ENCODE measurements at places on chromosomes 1 and 21.

DNA sequence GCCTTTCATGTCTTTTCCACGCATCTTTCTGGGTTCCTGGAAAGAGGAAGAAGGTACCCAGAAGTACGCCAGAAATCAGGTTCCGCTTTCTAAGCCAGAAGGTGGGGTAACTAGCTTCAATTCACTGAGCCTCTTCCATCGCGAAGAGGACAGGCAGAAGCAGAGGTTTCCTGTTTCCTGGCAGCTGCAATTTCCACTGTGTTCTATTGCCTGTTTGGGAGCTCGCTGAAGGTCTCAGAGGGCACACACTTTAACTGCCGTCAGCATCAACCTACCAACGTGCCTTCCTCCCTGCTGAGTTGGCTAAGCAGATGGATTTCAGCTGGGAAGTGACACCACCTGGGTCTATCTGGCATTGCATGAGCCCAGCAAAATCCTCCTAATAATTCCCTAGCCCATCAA is 10.0 kb downstream of the NCF2 start:
- DNase-seq, result no peak

- no peak for DNase-seq
These were observed 199.7 kb upstream of the ADGRL2 start for GRCh38 chr1:81600878-81601622.

DNA sequence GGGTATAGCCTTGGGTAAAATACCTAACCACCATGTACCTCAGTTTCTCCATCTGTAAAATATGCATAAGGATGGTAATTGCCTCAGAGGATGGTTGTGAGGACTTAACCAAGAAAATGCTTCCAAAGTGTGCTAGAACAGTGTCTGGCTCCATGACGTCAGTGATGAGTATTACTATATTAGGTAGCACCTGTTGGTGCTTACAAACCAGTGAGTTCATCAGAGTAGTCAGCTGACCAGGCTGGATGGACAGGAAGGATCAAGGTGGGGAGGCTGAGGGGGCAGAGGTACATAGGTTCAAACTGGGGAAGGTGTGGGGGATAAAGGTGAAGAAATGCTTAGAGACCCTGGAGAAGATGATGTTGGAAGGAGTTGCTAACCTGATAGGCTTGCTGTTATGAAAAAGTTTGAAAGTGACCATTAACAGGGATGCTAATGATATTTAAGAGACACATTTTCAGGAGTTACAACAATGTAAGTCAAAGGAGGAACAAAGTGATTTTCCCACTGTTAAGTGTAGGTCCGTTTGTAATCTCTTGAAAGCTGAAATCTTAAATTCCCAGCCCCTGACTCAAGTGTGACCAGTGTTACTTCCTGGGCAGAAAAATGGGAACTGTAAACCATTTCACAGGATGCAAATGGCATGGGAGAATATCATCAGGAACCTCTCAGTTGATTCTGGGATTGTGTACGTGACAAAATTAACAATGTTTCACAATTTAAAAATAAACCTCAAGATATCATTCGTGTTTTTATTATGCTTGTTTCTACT is 4.4 kb downstream of the NTPCR start:
- DNase-seq, result no peak

GRCh38 chr1:162028726-162029125 is 5.1 kb upstream of the OLFML2B start:
- DNase-seq, result no peak

GRCh38 chr21:45460611-45461368 is 55.8 kb downstream of the COL18A1 start:
- no peak for DNase-seq

GRCh38 chr1:3522112-3522511 is 67.6 kb downstream of the ARHGEF16 start:
- DNase-seq, result no peak

GRCh38 chr1:237528545-237528944 is 362.2 kb downstream of the ZP4 start:
- DNase-seq, result no peak

DNA sequence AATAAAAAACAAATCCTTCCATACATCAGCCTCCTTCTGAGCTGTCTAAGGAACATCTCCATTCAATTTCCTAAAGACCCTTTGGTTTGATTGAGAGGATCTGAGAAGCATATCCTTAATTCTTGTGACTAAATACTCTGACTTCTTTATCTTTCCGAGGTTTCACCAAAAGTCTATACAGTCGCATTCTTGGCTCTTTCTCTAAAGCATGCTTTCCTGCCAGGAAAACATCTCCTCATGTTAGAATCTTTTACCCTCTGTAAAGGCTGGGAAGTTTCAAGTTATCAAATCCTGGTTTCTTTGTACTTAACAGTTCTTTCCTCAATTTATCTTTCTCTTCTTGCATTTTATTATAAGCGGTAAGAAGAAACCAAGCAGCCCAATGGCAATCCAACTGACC is 630.4 kb downstream of the PTPRC start:
- no peak for DNase-seq

DNA sequence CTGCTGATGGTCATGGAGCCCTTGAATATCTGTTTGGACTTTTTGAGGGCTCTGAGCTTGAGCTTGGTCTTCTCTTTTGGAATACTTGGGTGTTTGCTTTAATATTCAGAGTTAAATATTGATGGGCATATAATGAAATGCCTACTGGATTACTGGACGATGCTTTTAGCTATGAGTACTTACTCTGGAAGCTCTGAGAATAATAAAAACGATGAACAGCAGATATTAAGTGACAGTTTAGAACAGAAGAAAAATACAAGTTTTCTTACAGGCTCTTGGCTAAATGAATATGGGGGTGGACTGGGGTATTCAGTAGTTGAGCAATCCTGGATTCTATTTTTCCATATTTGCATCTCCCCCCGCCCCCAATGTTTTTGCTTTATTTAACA is 20.7 kb downstream of the GALNT2 start:
- DNase-seq, result no peak

DNA sequence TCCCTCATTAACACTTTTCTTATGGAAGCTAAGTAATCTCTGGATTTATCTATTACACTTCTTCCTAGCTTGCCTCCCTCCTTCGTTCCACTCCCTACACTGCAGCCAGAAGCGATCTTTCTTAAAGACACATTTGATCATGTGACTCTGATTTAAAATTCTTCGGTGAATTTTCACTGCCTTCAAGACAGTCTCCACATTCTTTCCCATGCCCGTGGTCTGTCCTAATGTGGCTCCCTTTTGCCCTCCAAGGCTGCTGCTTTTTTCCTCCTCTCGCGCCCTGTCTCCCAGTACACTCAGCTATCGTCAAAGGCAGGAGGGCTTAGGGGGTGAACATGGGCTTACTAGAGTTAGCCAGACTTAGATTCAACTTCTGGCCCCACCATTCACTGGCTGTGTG is 64.4 kb downstream of the SDCCAG8 start:
- no peak for DNase-seq

GRCh38 chr1:152244576-152245273 is 20.7 kb upstream of the HRNR start:
- no peak for DNase-seq

DNA sequence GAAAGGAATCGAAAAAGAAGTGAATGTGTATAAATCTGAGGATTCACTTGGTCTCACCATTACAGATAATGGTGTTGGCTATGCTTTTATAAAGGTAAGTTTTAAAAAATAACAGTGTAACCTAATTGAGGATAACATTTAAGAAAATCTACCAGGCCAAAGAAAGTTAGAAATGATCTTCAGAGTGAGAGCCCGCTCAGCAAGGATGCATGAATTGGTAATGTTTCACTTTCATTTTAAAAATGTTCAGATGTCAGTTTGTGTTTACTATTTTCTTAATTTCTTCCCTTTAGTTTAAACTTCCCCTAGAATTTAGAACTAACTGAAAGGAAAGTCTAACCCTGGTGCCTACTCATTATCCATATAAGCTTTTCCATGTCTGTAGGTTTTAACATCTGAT is 35.0 kb downstream of the GIPC2 start:
- no peak for DNase-seq

DNA sequence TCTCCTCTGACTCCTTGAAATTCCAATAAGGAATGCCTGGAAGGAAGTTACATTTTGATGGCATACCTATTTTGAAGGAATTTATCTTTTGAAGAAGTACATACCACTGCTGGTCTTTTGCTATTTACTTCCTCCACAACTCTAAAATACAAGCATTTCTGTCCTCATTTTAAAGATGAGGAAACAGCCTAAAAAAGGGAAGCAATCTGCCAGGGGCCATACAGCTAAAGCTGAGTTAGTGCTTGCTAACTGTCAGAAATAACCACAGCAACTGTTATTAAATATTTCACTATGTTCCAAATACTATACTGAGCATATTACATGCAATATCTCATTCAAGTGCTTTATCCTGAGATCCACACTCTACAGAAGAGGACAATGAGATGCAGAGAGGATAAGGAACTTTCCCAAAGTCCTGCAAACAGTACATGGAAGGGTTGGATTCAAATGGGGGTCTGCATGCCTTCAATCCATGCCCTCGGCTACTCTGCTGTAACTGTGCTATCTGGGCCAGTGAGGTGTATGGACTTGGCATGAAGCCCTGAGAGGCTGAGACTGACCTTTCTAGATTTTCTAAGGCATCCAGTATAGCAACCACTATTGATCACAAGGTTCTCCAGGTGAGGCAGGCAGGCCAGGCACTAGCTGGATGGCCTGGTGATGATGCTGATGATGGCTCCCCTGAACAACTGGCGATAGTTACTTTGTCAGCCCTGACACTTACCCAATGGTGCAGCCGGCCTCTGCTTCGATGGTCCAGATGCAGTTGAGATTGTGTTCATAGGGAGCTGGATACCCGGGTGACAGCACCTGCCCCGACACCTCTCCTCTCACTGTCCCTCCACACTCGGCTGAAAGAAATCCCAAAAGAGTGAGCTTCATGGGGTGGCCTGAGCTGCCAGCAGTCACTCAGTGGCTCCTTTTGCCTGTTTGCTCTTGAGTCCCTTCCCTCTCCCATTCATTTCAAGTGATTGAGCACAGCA is 171.4 kb upstream of the HMGB4 start:
- no peak for DNase-seq

DNA sequence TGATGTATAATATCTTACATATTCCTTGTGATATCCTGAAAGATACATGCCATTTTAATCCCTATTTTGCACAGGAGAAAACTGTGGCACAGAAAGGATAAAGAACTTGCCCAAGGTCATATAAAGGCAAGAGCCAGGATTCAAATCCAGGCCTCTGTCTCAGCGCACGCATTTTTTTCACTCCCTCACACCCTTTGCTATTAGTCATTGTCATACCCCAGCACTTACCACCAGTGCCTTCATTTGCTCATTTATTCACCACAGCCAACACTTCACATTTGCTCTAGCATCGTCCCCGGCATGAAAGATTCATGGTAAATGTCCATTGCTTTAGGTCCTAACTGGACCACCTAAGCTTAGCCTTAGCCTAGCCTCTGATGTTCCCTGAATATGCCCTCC is 14.2 kb downstream of the ALX3 start:
- DNase-seq, result no peak

GRCh38 chr1:92691925-92692324 is 93.0 kb downstream of the EVI5 start:
- no peak for DNase-seq

GRCh38 chr21:38350684-38351083 is 93.9 kb downstream of the KCNJ15 start:
- no peak for DNase-seq

- DNase-seq, result no peak
These were observed 430 bp downstream of the RBM15 start for GRCh38 chr1:110339407-110340206.

DNA sequence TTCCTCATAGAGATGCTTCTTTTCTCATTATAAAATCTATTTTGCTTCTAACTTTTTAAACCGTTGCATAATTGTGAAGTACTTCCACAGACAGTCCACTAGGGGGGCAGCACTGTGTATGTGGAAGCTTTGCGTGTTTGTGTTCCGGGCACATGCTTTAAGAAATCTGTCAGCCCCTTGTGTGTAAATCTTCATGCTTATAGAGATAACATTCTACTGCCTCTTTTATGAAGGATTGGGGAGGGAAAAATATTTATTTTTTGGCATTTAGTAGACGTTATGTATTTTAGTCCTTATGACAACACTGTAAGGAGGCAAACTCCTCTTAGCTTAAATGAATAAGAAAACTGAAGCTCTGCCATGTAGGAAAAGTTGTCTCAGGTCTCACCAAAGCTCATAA is 157.3 kb upstream of the PTGFR start:
- no peak for DNase-seq

DNA sequence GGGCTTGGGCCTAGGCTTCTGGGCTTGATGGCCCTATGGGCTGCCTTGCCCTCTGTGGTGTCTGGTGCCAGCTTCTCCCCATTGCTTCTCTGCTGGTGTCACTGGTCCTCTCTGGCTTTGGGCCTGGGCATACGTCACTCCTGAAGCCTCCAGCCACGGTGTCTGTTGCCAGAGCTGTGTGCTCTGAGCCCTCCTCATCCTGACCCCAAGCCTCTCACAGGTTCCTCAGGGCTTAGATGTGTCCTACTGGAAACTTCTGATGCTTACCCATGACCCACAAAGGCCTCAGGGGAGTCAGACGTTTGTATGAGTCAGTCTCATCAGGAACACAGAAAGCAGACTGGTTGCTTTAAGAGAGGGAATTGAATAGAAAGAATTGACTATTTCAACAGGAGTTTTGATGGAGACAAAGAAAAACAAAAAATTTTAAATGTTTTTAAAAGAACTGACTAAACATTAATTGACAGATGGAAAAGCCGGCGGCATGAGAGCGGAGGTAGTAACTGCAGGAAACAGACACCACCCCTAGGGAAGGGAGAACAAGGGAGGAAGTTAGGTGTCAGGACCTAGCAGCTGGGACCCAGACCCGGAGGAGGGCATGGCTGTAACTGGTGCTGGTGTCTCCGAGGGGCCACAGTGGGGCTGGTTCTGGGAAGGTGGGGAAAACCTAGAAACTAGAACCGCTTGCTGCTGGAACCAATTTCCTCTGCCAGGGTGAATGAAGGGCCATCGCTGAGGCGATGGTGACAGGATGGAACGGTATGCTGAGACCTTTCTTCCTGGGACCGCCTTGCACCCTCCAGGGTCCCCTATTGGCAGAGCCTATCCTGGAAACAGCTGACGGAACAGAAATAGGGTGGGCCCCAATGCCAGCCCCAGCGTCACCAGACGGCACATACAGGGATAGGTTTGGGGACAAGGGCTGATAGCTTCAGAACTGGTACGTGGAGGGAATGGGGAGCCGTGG is 40.0 kb upstream of the CITED4 start:
- DNase-seq, result peak; percentile 94

DNA sequence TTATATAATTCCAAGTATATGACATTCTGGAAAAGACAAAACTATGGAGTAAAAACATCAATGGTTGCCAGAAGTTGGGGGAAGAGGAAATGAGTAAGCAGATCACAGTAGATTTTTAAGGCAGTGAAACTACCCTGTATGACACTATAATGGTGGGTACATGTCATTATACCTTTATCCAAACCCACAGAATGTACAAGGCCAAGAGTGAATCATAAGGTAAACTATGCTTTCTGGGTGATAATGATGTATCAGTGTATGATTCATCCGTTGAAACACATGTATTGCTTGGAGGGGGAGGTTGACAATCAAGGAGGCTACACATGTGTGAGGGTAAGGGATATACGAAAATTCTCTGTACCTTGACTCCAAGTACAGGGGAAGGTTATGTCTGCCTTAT is 862.7 kb downstream of the PLA2G4A start:
- DNase-seq, result peak; percentile 98
